Activated T-cell treated with anti-CD3 and anti-CD28 coated beads, Interleukin-2, amount 50 U/mL, for 72 hours (primary cell): ENCODE measurements at places on chromosomes 3 and 15.

DNA sequence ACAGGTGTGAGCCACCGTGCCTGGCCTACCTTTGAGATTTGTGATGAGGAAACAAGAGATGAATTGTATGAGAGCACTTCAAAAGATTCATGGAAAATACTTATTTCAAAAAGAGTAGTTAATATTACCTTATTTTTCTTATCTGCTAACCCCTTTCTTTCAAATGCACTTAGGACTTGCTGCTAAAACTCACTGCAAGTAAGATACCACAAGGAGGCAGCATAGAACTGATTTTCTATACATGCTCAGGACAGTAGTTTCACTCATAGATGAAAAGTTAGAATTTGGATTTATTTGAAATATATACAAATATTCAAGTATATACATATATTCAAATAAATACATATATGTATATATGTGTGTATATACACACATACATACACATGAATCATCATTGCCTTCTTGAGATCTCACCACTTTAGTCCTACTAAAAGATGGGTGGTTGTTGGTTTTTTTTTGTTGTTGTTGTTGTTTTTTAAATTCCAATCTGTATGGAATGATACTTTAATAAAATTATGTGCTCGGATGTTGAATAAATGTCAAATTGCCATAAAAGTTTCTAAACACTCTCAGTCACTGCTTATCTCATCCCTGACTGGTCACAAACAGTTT, 2.4 kb downstream of the CCNDBP1 start:
- DNase-seq = no peak

- DNase-seq = no peak
Measured at GRCh38 chr15:69897471-69898237, 200.1 kb downstream of the TLE3 start.

- no peak for DNase-seq
Measured at GRCh38 chr3:45568848-45569762, 25.4 kb upstream of the LIMD1 start.

DNA sequence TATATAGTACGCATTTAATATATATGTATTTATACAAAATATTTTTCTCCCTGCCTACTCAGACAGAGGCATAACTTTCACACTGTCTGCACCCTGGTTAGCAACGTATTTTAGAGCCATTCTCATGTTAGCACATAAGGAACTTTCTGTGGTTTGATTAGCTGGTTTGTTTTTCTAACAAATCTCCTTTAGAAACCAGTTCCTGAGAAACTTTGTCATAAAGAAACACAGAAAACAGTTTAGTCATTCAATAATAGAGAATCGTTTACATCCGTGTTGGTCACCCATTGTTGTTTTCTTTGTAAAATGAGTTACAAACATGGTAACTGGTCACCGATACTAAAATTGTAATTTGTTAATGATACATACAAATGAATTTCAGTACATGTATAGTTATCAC, 5.9 kb upstream of the NGRN start:
- no peak for DNase-seq

DNA sequence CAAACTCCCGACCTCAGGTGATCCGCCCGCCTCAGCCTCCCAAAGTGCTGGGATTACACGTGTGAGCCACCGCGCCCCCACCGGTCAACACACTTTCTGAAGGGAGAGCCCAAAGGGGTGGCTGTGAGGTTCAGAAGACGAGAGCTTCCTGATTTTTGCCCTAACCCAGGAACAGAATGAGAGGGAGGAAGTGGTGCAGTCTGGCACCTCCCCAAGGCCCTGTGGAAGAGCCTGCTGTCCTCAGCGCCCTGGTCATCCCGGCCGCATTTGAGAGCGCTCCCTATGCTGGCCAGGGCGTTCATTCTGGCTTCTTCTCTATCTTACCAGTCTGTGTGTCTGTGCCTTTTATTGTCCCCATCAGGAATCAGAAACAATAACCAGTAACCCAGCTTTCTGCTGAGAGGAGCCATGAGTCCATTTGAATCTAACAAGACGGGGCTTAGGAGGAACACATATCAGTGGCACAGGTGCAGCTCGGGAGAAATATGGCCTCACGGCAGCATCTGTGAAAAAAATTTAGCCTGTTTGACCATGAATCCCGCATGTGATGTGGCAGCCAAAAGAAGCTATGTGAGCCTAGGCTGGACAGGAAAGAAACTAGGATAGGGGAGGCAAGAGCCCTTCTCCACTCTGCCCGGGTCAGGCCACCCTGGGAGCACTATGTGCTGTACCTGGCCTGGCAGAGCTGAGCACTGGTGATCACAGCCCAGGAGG, 12.9 kb downstream of the BDH1 start:
- no peak for DNase-seq

DNA sequence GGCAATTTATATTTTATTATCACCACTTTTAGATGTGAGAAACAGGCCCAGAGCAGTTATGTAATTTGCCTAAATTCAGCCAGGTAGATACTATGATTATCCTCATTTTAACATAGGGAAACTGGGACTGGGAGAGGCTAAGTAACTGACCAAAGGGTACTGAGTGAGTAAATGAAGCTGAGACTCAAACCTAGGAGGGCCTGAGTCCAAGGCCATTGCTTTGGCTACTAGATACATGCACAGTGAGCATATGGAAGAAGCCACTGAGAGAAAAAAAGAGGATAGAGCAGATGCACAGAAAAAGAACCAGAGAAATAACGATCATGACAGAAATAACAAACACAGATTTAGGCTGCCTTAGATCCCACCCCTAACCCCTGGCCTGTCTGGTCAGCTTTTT, 33.6 kb downstream of the USF3 start:
- no peak for DNase-seq

DNA sequence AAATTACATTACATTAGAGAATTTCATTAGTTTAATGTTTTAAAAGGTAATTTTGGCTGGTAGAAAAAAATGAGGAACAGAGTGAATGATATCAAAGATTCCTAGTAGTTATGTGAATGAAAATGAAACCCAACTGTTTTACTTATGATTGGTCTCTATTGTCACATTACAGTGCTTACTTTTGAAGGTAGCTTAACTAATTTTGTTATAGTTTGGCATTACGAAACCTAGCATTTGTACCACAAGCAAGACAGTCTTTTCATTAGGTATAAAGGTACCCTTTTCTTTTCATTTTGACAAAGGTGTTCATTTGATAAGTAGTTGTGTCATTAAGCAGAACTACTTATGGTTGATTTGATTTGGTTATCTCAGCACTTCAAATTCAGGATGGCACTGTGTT, 6.9 kb downstream of the SELENOT start:
- no peak for DNase-seq

- no peak for DNase-seq
Measured at GRCh38 chr3:107221856-107222255, 155.4 kb upstream of the CCDC54 start.

DNA sequence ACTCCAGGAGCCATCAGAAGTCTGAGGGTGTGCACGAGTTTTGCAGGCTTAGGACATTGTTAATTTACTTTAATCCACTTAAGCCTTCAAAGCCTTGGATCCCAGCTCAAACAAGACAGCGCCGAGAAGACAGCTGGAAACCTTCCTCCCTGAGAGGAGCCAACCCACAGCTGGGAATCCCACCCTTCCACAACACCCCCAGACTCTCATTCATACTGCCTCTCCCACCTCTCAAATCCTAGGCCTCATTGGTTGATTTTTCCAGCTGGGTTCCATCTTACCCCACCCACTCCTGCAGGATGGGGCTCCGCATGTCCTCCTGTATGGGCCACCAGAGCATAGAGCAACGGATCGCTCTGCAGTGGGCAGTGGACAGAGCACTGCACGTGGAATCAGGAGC, 80.4 kb downstream of the SEMA5B start:
- no peak for DNase-seq

GRCh38 chr3:1462371-1462770, 369.5 kb downstream of the CNTN6 start:
- DNase-seq = no peak

DNA sequence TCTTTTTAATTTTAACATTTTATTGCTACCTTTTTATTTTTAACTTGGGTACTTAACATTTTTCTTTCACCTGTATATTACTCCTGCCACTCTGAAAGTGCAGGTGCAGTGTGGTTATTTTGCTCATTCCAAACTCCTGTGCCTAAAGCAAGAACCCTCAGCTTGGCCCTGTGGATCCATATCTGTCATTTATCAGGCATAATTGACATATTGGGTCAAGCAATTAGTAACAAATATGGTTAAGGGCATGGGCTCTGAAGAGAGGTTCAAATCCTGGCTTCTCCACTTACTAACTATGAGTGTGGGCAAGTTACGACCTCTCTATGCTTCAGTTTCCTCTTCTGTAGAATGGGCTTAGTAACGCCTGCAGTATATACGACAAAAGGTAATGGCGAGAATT, 9.8 kb upstream of the VPS8 start:
- no peak for DNase-seq

GRCh38 chr15:63040509-63040908, 2.0 kb upstream of the TPM1 start:
- no peak for DNase-seq

GRCh38 chr15:77819048-77819850, 186.5 kb upstream of the LINGO1 start:
- no peak for DNase-seq

DNA sequence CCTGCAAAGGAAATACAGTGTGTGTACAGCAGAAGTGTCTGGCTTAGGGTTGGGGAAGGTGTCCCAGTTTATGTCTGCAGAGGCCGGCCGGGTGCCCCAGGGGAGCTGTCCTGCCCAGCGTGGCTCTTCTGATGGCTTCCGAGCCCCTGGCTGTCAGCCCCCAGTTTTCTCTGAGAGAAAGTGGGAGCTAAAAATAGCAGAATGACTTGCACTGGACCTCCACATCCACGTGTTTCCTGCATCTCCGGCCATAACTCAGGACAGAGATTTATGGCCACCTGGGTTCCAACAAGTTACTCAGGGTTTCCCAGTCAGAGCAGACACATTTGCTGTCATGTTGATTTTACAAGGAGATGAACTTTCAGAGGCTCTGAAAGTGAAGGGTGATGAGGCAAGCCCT, 192.0 kb downstream of the ATP10A start:
- DNase-seq = no peak

DNA sequence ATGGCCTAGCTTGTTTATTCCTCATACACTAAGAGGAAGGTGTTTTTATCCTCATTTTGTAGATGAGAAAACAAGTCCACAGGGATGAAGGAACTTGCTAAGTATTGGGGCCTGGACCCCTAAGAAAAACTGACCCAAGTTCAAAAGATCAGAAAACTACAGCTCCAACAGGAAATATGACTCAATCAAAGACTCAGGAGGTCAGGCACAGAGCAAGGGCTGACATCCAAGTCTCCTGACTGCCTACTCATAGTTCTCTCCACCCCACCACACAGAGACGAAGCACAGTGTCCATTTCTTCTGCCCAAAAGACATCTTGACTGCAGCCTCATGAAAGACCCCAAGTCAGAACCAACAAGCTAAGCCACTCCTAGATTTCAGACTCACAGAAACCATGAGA, 26.9 kb upstream of the TPM1 start:
- DNase-seq = no peak

GRCh38 chr3:104175696-104176095, 1191.0 kb upstream of the ALCAM start:
- DNase-seq = no peak
